Transverse colon (tissue), 4 donors: ENCODE measurements at places on chromosomes 3 and 15. TPM values are rescaled to one million over a fixed set of nuclear protein-coding genes. Genes with fewer than 3 reads are reported as not detected.

The CACNA2D2 gene
- total RNA-seq, result 2.2 TPM

The CATSPER2 gene
- total RNA-seq, result 4.9 TPM

The PLSCR5 gene
- not detected for total RNA-seq

The PLSCR2 gene
- total RNA-seq, result not detected

The CD80 gene
- total RNA-seq, result 13.8 TPM

The SNURF gene
- not detected for total RNA-seq

The REC114 gene
- total RNA-seq, result not detected

The FOXL2NB gene
- total RNA-seq, result not detected

The PPP1R14D gene
- total RNA-seq, result 19.5 TPM

The MFAP1 gene
- 9.8 TPM for total RNA-seq

The CHRNA5 gene
- total RNA-seq, result 0.48 TPM

The IL5RA gene
- total RNA-seq, result not detected

The MDFIC2 gene
- not detected for total RNA-seq

The RTP1 gene
- not detected for total RNA-seq

The FRMD5 gene
- 1.5 TPM for total RNA-seq

The SYNM gene
- total RNA-seq, result 217 TPM

The GOLGA8N gene
- 7.0 TPM for total RNA-seq

The POLR2H gene
- total RNA-seq, result 206 TPM

The ARID3B gene
- 13.0 TPM for total RNA-seq

The PLA2G4E gene
- not detected for total RNA-seq

The HCN4 gene
- total RNA-seq, result not detected

The CX3CR1 gene
- 0.32 TPM for total RNA-seq

The SLC24A5 gene
- not detected for total RNA-seq

The PXK gene
- total RNA-seq, result 7.6 TPM

The LRTM1 gene
- total RNA-seq, result not detected

The MRAS gene
- 5.7 TPM for total RNA-seq

The ARPP21 gene
- not detected for total RNA-seq

The ITGA11 gene
- total RNA-seq, result 3.2 TPM

The CAND2 gene
- total RNA-seq, result 15.3 TPM

The C3orf22 gene
- not detected for total RNA-seq

The ECE2 gene
- total RNA-seq, result not detected

The EPHB3 gene
- total RNA-seq, result 17.7 TPM

The CD96 gene
- 24.3 TPM for total RNA-seq

The GOLGA6L25 gene
- not detected for total RNA-seq

The SCN11A gene
- total RNA-seq, result 1.9 TPM

The BAHD1 gene
- total RNA-seq, result 35.5 TPM

The NUDT16 gene
- total RNA-seq, result 48.9 TPM

The RPP14 gene
- 9.2 TPM for total RNA-seq

The LRRC3B gene
- total RNA-seq, result 0.14 TPM

The C2CD4A gene
- 0.14 TPM for total RNA-seq

The MB21D2 gene
- 1.5 TPM for total RNA-seq

The EIF5A2 gene
- 2.2 TPM for total RNA-seq

The SERINC4 gene
- total RNA-seq, result not detected

The GOLGA6L2 gene
- total RNA-seq, result not detected

The RTP4 gene
- total RNA-seq, result 4.1 TPM

The RASGRP1 gene
- 1.9 TPM for total RNA-seq

The KCNMB2 gene
- total RNA-seq, result not detected
